ENCODE measurements at places on chromosomes 12 and 14.

DNA sequence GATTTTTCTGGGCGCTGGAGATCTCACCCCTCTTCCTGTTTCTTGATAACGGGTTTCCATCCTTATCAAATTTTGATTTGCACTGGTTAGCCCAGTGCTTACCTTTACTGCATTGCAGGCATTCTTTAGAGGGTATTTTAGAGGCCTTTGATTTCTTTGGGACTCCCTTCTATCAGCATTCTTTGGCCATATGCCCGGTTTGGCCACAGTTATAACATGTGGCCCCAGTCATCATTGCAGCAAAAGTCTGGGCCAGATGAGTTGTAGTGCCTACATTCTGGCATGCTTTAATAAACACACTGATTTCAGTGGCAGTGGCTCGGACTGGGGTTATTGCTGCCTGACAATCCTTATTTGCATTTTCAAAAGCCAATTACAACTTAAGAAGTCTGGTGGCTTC lies 82.3 kb downstream of the KCNMB4 start:
- no peak for DNase-seq

- DNase-seq: no peak
Observed at GRCh38 chr14:89406941-89407340, 10.1 kb downstream of the FOXN3 start.

GRCh38 chr14:102930753-102931579 lies 8.5 kb downstream of the AMN start:
- no peak for DNase-seq

DNA sequence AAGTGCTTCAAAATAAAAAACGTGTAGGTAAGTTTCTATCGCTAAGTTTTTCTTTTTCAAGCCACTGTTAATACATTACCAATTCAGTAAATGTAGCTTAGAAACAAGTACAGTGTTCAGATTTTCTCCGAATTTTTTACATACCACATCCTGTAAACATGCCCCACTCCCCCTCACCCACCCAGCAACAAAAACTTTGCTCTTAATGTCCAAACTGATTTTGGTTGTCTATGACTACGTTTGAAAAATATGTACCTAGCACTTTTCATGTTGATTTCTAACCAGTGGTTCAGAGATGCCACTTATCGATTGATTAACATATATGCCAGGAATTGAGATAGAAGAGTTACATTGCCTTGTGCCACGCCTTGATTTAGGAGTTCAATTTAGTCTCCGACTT lies 663 bp upstream of the LIN7A start:
- no peak for DNase-seq

DNA sequence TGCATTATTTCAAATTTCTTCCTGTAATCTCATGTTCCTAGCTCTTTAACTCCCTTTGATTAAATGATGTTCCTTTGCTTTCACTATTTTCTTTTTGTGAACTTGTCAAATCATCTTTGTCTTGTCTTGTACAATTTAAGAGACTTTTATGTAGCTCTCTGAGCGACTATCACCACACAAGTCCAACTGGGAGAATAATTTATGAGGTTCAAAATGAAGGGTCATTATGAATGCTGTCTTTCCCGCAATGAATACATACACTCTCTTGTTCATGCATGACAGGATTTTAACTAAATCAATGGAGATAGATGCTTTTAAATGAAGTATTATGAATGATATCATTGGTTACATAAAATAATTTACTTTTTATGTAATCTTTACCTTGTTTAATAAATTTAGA lies 407.4 kb downstream of the PAWR start:
- no peak for DNase-seq

- no peak for DNase-seq
Observed at GRCh38 chr12:131799195-131799594, 29.0 kb upstream of the MMP17 start.

DNA sequence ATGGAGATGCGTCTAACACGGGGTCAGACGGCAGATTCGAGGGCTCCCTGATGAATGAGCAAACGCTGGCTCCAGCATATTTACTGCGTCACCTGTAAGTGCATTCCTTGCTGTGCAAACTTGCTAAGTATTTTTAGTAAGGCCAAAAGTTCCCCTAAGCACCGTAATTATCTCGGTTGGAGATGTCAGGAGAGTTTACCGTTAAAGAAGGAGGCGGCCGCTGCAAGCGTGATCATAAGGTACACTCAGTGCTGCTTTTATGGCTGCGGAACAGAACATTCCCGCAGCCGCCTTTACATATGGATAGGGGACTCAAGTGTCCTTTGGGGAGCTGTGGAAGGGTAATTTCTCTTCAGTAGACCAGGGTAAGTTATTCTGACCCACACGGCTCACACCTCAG lies 175.6 kb downstream of the GLT1D1 start:
- no peak for DNase-seq

- DNase-seq: no peak
Observed at GRCh38 chr12:45334396-45334795, 118.5 kb downstream of the ANO6 start.

DNA sequence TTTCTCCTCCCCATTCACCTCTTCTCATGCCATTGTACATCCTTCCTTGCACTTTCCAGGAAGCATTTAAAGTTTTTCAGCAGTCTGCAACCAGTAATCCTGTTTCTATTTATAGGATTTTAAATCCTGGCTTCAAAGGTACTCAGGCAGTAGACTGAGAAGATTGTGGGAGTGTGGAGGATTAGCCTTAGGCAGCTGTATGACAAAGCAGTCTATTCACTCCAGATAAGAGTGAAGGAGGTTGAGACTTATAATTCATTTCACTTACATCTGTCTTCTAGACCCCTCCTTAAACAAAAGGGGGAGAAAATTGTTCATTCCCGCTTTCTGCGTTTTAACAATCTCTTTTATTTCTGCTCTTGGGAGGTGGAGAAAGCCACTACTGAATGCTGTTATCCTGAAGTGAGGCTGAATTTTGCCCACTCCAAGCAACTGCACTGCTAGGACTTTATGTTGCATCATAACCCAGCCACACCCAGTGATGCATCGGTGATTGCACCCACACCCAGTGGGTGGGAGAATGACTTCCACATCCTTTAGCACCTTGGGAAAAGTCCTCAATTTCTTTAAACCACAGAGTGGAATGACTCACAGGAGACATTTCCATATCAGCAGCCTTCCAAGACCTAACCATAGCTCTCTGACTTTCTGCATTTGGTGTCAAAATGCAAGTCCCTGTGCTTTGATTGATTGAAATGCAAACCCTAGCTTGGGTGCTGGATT lies 382.5 kb upstream of the ATP2B1 start:
- no peak for DNase-seq

- DNase-seq: no peak
Observed at GRCh38 chr12:62270384-62270783, 10.2 kb downstream of the USP15 start.

DNA sequence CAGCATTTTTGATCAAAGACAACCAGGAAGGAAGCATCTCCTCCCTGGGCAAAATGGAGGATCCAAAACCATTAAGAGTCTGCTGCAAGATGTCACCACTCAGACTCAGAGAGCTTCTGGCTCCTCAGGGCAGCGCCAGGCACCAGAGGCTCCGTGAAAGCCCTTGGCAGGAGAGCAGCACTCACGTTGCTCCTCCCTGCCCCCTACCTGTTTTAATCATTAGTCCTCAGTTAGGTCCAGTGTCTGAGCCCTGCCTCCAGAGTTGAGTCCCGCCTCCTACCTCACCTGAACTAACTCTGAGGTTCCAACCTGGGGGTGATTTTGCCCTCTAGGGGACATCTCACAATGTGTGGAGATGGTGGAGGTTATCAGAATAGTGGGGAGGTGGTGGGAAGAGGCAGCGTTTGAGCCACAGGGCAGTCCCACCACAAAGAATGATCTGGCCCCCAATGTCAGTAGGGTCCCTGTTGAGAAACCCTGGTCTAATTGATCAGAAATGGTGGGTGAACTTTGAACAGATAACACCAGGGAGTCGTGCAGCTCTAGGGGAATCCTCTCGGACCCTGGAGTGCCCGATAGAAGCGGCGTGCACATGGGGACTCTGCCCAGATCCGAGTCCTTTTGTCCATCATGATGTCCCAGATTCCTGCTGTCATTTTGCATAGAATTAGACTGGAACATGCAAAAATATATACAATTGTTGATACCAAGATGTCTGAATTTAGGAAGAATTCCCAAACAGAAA lies 156.7 kb upstream of the DIO3 start:
- DNase-seq: no peak

- DNase-seq: peak; percentile 15
Observed at GRCh38 chr14:50060871-50061663, 55.3 kb downstream of the VCPKMT start.

GRCh38 chr12:6765048-6765633 lies 1.0 kb upstream of the PTMS start:
- no peak for DNase-seq

All from COR-L47 (cell line).